ENCODE measurements at places on chromosomes 5 and 9.

DNA sequence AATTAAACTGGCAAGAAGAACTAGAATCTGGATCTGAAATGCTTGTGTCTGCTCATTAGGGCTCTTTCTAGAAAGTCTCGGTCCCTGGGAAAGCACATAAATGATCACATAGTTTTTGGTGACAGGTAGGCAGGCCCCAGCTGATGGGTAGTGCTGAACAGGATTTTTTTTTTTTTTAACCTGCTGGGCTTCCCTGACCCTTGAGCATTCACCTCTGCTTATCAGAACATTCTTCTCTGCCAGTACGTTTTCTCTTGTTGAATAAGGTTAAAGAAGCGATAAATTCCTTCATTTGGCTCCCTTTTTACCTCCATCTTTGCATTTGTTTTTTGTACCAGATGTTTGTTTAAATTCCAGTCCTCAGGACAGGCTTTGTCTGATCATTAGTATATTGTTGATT is 8.8 kb downstream of the KDM4C start:
- no peak for DNase-seq

DNA sequence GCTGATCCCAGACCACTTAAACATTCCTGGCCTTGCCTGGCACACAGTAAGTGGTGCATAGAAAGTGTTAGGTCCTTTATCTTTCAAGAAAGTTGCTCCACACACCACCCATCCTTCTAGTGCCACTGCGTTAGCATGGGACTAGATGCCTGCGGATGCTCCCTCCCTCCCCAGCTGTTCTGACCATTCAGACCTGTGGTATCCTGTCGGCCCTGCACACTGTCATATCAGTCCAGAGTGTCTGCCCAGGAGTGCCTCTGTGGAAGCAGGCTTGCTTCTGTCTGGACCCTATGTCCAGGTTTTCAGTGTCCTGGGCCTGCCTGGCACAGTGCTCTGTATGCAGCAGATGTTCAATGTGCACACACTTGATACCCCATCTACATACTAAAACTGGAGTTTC is 38.3 kb upstream of the SMU1 start:
- DNase-seq: no peak

DNA sequence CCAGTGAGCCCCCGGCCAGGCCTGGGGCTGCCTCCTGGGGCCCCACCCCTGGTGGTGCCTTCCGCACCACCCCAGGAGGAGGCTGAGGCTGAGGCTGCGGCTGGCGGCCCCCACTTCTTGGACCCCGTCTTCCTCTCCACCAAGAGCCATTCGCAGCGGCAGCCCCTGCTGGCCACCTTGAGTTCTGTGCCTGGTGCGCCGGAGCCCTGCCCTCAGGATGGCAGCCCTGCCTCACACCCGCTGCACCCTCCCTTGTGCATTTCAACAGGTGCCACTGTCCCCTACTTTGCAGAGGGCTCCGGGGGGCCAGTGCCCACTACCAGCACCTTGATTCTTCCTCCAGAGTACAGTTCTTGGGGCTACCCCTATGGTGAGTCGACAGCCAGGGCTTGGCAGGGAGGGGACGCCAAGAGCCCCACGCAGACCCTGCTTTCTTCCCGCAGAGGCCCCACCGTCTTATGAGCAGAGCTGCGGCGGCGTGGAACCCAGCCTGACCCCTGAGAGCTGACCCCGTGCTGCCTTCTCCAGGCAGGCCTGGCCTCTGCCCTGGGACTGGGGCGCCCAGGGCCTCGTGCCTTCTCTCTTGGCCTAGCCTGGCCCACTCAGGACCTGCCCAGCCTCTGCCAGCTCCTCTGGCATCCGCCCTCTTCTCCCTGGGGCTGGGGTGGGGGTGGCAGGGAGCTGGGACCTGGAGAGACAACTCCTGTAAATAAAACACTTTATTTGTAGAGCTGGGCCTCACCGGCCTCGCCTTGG is 4.0 kb upstream of the EHMT1 start:
- DNase-seq: no peak

GRCh38 chr9:96884443-96884842 is 30.1 kb upstream of the ZNF782 start:
- no peak for DNase-seq

- no peak for DNase-seq
These were observed 12.6 kb upstream of the CCNG1 start for GRCh38 chr5:163424836-163425235.

- DNase-seq: peak; percentile 86
These were observed 778 bp downstream of the TRIM41 start for GRCh38 chr5:181223729-181224389.

DNA sequence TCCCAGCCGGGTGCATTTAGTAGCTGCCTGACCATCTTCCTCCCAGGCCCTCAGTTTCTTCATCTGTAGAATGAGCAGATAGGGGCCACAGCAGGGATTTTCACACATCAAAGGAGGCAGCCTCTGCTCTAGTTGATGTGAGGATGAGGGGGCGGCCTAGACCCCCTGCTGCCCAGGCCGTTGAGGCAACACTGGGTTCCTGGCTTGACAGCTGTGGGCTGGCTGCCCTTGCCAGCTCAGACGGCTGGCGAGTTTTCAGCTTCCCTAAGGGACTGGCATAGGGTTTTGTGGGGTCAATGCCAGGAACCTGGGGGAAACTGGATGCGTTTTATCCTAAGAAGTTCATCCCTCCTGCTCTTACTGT is 49.6 kb downstream of the NDST1 start:
- DNase-seq: no peak

DNA sequence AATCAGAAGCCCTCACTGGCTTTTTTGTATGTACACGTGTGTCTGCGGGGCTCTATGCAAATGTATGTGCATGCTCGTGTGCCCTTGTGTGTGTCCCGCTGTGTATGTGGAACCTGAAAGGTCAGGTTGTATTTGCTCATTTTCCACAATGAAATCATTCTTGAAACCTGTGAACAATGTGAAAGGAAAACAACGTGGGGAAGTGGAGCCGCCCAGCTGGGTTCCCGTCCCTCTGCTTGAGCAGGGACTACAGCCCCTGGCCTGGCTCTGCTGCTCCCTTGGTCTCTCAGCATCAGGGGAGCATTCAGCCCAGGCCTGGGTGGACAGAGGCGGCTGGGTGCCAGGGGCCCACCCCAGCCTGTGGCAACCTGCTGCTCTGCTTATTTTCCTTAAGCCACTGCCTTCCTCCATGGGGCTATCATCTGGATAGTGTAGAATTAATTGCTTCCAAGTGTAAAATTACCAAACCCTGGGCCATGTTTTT is 3.0 kb downstream of the ECSCR start:
- DNase-seq: no peak

- DNase-seq: no peak
These were observed 562.3 kb downstream of the KIF4B start for GRCh38 chr5:155575861-155576260.

DNA sequence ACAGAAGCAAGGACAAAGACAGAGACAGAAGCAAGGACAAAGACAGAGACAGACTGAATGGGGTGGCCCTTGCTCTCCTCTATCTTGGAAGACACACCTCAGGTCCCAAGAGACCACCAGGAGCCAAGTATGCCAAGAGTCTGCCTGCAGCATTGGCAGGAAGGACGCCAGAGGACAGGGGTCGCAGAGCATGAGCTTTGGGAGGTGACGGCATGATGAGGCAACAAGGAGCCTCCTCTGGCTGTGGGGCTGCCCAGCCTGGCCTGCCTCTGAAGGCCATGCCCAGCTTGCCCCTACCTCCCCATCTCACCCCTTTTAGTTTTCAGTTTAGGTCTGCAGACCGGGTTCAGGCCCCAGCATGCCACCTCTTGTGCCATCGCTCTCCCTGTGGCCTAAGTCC is 17.6 kb downstream of the PDGFRB start:
- no peak for DNase-seq

- DNase-seq: no peak
These were observed 290.1 kb downstream of the ADAMTS6 start for GRCh38 chr5:65191554-65192135.

DNA sequence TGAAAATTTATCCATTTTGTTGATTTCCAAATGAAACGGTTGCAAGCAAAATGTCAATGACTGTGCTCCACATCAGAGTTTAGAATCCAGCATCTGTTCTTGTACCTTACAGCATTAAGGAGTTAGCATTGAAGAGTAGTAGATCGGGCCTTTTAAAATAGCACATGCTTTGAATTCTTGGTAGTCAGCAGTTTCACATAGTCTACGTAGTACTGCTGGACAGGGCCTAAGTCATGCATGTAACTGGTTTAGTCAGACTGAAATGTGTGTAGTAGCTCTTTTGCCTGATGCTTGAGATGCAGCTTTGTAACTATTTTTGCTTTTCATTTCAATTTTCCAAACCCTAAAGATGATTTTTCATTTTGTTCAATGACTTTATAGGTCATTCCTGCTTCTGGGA is 19.8 kb downstream of the LECT2 start:
- DNase-seq: no peak

DNA sequence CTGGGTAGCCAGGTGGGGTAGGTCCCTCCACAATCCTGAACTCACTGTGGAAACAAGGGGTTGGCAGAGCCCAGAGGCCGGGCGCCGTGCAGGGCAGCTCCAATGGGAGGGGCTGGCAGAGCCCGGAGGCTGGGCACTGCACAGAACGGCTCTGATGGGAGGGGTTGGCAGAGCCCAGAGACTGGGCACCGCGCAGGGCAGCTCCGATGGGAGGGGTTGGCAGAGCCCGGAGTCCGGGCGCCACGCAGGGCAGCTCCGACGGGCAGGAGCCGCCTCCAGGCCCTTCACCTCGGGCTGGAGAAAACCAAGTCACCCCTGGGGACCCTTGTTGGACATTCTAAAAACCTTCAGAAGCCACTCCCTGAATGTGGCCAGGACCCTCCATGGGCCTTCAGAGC is 9.3 kb downstream of the NACC2 start:
- peak; percentile 88 for DNase-seq

DNA sequence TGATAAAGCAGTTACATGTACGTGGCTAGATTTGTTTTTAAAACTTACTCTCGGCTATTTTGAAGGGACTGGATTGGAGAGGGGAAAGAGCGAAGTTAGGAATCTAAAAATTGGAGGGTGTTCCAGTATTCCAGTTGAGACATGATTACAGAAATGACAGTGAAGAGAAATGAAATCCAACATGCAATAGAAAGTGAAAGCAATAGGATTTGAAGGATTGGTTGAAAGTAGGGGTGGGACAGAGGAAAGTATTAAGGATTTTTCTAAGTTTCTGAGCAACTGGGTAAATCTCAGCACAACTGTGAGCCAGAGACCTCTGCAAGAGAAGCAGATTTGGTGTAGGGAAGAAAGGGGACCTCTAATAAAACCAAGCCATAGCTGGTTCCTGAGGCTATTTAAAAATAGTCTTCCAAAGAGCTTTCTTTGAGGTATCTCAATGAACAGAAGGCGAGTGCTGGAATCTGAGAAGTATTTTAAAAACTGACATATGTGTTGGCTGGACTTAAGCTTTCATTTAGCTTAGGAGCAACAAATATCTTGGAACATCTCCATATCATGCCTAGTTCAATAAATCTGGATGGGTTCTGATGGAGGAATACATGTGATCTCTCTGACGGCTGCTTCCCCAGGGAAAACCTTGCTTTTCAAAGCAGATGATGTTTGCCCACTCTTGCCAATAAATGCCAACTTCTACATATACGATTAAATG is 110.4 kb upstream of the IFNK start:
- no peak for DNase-seq

GRCh38 chr5:151490627-151491026 is 43.2 kb downstream of the SLC36A1 start:
- DNase-seq: no peak

DNA sequence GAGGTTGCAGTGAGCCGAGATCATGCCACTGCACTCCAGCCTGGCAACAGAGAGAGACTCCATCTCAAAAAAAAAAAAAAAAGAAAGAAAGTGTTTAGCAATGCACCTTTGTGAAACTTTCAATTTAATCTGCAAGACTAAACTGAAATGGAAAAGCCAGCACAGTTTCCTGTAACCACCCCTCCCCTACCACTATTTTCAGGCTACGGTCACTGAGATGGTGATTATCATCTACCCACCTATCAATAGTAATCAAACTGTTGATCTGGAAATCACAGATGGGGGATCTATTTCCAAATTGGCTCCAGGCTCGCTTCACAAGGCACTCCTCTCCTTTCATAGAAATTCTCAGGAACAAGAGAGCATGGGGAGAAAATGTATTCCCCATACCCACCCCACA is 30.6 kb upstream of the IL7R start:
- DNase-seq: no peak

- no peak for DNase-seq
These were observed 580.8 kb downstream of the ACTL7B start for GRCh38 chr9:108274971-108275370.

DNA sequence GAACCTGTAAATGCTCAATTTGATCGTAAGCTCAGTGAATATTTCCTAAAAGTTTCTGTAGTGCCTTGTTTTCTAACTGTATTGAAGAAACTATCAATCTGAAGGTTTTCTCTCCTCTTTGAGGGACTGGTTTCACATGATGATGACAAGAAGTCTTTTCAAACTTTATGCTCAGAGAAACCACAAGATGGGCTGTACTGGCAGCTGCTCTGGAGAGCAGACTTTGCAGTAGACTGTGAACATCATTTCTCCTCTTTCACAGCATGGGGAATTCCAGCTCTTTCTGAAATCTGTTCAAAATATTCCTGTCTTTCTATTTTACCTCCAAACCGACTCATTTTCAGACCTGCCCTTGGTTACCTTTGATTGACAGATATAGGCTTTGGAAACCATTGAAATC is 194.4 kb downstream of the IZUMO3 start:
- DNase-seq: no peak

- DNase-seq: no peak
These were observed at the start of gene UAP1L1 for GRCh38 chr9:137077010-137077747. Gene UAP1L1, plus strand, starts transcription at chr9:137077517. Its CDS starts 16 bp downstream, at chr9:137077533.

DNA sequence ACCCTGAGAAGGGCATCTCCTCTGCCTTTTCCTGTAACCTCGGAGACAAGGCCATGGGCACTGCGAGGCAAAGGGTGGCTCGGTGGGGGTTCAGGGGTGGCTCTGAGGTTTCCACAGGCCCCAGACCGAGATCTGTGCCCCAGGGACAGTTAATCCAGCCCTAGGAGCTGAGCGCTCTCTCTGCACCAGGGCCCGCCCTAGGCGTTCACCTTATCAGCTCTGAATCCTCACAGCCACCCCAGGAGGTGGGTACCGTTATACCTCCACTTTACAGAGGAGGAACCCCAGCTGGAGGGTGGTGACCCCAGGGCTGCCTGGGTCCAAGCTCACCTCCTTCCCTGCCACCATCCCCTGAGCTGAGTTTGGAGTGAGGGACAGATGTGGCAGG is 2.3 kb upstream of the ENG start:
- no peak for DNase-seq

GRCh38 chr5:110371725-110372041 is 354.8 kb downstream of the TMEM232 start:
- DNase-seq: no peak

DNA sequence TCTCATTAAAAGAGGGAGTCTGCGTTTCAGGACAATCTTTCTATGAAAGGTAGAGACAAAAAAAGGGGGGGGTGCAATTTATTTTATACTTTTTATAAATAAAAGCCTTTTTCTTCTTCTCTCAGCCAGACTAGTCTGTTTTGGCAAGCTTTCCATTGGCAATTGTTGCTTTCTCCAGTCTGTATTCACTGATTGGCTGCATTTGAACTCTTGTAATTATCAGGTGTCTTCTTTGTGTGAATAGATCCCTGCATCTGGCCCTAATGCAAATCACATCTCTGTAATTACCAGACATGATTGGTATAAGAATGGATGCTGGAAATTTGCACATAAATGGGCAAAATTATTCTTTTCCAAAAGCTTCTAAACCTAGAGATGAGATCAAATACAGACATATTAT is 7.6 kb upstream of the EQTN start:
- no peak for DNase-seq

- DNase-seq: no peak
These were observed 158.0 kb downstream of the DMRT2 start for GRCh38 chr9:1208157-1208556.

GRCh38 chr9:93669116-93669957 is 93.0 kb downstream of the PHF2 start:
- peak; percentile 69 for DNase-seq

All from coronary artery (tissue), 2 donors.